Effector memory CD8-positive, alpha-beta T cell (primary cell): ENCODE measurements at places on chromosomes 3 and 15.

- DNase-seq, result no peak
- H3K27ac ChIP-seq, result peak overlapping the region; percentile 94
- H3K36me3 ChIP-seq, result peaks cover 39% of the 10 kb centered on the region
- peaks cover 32% of the 10 kb centered on the region for H3K4me1 ChIP-seq
- H3K27me3 ChIP-seq, result no peaks in the 10 kb centered on the region
Measured at GRCh38 chr3:150410311-150411105, 2.4 kb downstream of the TSC22D2 start.

- H3K36me3 ChIP-seq, result no peaks in the 10 kb centered on the region
- peaks cover 6% of the 10 kb centered on the region for H3K27me3 ChIP-seq
- H3K27ac ChIP-seq, result no peak overlapping the region
- H3K4me3 ChIP-seq, result no peak overlapping the region
- no peak for DNase-seq
Measured at GRCh38 chr15:35740761-35741160, 194.8 kb upstream of the DPH6 start.

GRCh38 chr3:197487911-197488391, 67.8 kb downstream of the BDH1 start:
- no peak overlapping the region for H3K27ac ChIP-seq
- H3K4me1 ChIP-seq, result no peaks in the 10 kb centered on the region
- H3K4me3 ChIP-seq, result no peak overlapping the region
- H3K27me3 ChIP-seq, result peaks cover 10% of the 10 kb centered on the region

GRCh38 chr15:64127521-64128270, 23.8 kb upstream of the SNX22 start:
- no peak overlapping the region for H3K4me3 ChIP-seq
- peaks cover 82% of the 10 kb centered on the region for H3K36me3 ChIP-seq
- no peaks in the 10 kb centered on the region for H3K4me1 ChIP-seq
- DNase-seq, result no peak

- no peak overlapping the region for H3K27ac ChIP-seq
- no peak overlapping the region for H3K4me3 ChIP-seq
- H3K27me3 ChIP-seq, result no peaks in the 10 kb centered on the region
- H3K36me3 ChIP-seq, result no peaks in the 10 kb centered on the region
- H3K4me1 ChIP-seq, result no peaks in the 10 kb centered on the region
- no peak for DNase-seq
Measured at GRCh38 chr3:36543276-36543997, 163.1 kb downstream of the STAC start.

DNA sequence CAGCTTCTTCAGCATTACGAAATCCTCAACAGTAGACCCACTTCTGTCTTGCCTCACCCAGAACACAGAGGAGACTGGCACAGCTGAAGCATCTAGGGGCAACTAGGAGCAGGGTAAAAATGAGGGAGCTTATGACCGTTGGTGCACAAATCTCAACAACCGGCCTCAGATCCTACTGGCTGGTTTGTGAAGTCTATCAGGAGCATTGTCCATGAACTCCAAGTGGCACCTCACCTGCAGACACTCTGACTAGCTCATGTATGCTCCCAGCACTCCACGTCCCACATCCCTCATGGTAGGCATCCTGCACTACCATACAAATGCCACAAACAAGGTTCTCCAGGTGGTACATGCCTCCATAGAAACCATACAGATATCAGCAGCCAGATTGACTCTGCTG, 163.1 kb downstream of the TLE3 start:
- no peak overlapping the region for H3K4me3 ChIP-seq
- H3K36me3 ChIP-seq, result peaks cover 3% of the 10 kb centered on the region
- DNase-seq, result no peak

GRCh38 chr15:68431037-68431791, 749 bp downstream of the ITGA11 start:
- H3K27me3 ChIP-seq, result peaks cover 37% of the 10 kb centered on the region
- peaks cover 3% of the 10 kb centered on the region for H3K4me1 ChIP-seq
- no peak overlapping the region for H3K27ac ChIP-seq
- H3K36me3 ChIP-seq, result no peaks in the 10 kb centered on the region

- peaks cover 24% of the 10 kb centered on the region for H3K27me3 ChIP-seq
- no peaks in the 10 kb centered on the region for H3K36me3 ChIP-seq
- no peak for DNase-seq
- H3K4me3 ChIP-seq, result no peak overlapping the region
- no peak overlapping the region for H3K27ac ChIP-seq
Measured at GRCh38 chr15:71195242-71195641, 80.0 kb downstream of the THSD4 start.

- H3K27ac ChIP-seq, result no peak overlapping the region
- no peaks in the 10 kb centered on the region for H3K4me1 ChIP-seq
- H3K4me3 ChIP-seq, result no peak overlapping the region
- H3K27me3 ChIP-seq, result peaks cover 8% of the 10 kb centered on the region
- no peak for DNase-seq
Measured at GRCh38 chr3:138136201-138136600, 4.0 kb upstream of the A4GNT start.

- H3K27ac ChIP-seq, result no peak overlapping the region
- H3K36me3 ChIP-seq, result peaks cover 17% of the 10 kb centered on the region
- H3K27me3 ChIP-seq, result no peaks in the 10 kb centered on the region
Measured at GRCh38 chr3:171187706-171188290, 161.3 kb upstream of the SLC2A2 start.

DNA sequence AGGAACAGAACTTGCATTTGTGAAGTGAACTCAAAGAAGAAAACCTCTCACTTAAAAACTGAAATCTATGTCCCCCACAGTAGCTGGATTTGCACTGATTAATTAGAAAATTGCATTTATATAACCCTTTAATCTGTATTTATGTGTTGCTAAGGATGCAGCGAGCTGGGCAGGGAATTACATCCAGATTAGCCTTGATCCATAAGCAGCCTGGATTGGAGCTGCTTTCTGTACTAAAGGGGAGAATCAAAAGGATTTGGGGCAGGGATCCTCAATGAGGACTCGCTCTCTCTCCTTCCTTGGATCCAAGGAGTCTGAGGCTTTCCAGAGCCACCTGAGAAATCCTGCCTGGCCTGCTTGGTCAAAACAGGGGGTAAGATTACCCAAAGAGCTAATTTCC, 125.9 kb downstream of the TLE3 start:
- H3K4me3 ChIP-seq, result no peak overlapping the region
- H3K27ac ChIP-seq, result no peak overlapping the region
- H3K4me1 ChIP-seq, result no peaks in the 10 kb centered on the region
- peaks cover 74% of the 10 kb centered on the region for H3K27me3 ChIP-seq
- no peaks in the 10 kb centered on the region for H3K36me3 ChIP-seq

DNA sequence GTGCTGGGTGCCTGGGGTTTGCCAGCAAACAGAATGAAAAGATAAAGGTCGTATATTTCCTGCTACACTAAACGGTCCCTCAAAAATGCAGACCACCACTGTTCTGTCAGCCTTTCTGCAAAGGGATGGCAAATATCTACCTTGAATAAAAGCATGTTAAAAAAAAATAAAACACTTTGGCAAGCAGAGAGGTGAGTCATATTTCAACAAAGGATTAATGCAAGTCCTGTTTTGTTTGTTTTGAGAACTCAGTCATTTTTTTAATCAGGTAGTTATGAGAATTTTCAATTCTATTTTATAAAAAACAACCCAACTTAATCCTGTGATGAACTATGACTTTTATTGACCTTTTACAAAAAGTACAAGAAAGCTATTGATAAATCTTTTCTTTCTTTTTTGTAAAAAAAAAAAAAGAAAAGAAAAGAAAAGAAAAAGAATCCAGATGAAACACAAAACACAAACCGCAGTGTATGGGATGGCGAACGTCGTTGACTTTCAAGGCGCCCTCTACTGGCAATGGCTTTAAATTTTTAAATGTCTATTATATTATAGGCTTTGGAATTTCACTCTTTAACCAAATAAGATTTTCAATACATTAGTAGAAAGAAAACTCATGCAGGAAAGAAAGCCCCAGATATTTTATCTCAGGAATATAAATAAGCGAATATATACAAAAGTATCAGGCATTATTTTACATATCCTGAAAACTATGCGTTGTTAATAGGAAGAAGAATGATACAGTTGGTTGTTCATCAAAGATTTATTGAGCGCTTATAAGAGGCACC, 87.8 kb downstream of the NCEH1 start:
- peaks cover 3% of the 10 kb centered on the region for H3K36me3 ChIP-seq
- peak; percentile 11 for DNase-seq
- no peaks in the 10 kb centered on the region for H3K4me1 ChIP-seq

DNA sequence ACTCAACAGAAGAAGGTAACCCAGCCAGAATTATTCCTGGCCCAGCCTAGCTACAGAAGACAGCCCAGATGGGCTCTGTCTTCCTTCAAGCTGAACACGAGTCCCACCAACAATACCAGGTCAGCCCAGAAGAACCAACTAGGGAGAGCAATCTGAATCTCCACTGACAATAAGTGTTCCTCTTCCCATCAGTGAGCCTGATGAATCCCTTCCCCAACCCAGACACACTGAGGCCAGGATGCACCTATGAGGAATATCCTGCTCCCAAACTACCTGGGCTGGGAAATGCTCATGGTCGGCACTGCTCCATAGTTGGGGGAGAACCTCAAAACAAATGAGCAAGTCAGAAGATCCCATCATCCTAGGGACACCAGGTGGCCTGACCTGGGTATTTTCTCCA, 351.1 kb downstream of the OCA2 start:
- DNase-seq, result no peak
- no peaks in the 10 kb centered on the region for H3K4me1 ChIP-seq
- H3K27me3 ChIP-seq, result no peaks in the 10 kb centered on the region

DNA sequence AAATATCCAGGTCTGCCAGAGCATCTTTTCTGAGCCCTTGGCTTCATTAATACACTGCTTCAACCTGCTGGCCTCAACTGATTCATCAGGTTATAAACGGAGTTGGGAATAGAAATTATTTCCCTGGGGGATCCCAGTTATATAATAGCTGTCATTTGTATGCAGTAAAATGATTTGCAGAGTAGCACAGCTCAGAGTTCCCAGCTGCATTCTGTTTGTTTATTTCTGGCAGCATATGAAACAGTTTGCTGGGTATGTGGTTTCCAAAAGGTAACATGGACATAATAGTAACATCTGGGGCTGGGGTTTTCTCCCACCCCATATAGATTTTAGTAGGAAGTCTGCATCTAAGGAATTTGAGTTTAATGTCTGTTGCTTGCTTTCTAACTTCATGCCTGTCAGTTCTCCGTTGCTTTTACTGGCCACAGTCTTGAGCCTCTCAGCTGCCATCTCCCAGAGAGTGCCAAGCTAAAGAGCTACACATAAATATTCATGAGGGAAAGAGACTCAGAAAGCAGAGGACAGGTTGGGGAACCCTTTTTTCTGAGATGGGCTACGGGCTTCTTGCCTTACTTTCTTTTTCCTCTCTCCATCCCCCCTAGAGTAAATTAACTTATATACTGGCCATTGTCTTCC, 124.6 kb downstream of the TMEM108 start:
- H3K4me1 ChIP-seq, result no peaks in the 10 kb centered on the region
- no peak for DNase-seq
- H3K27me3 ChIP-seq, result no peaks in the 10 kb centered on the region
- no peaks in the 10 kb centered on the region for H3K36me3 ChIP-seq
- H3K27ac ChIP-seq, result no peak overlapping the region

- DNase-seq, result no peak
- no peak overlapping the region for H3K4me3 ChIP-seq
- no peaks in the 10 kb centered on the region for H3K4me1 ChIP-seq
- no peak overlapping the region for H3K27ac ChIP-seq
- no peaks in the 10 kb centered on the region for H3K27me3 ChIP-seq
Measured at GRCh38 chr3:141994856-141995255, 118.4 kb downstream of the ATP1B3 start.

- no peaks in the 10 kb centered on the region for H3K4me1 ChIP-seq
- no peaks in the 10 kb centered on the region for H3K36me3 ChIP-seq
- H3K27ac ChIP-seq, result no peak overlapping the region
Measured at GRCh38 chr3:150359381-150359780, 48.7 kb upstream of the TSC22D2 start.

- H3K4me1 ChIP-seq, result no peaks in the 10 kb centered on the region
- no peak overlapping the region for H3K27ac ChIP-seq
- H3K36me3 ChIP-seq, result no peaks in the 10 kb centered on the region
- DNase-seq, result no peak
Measured at GRCh38 chr3:128973988-128974564, 19.8 kb downstream of the CFAP92 start.

DNA sequence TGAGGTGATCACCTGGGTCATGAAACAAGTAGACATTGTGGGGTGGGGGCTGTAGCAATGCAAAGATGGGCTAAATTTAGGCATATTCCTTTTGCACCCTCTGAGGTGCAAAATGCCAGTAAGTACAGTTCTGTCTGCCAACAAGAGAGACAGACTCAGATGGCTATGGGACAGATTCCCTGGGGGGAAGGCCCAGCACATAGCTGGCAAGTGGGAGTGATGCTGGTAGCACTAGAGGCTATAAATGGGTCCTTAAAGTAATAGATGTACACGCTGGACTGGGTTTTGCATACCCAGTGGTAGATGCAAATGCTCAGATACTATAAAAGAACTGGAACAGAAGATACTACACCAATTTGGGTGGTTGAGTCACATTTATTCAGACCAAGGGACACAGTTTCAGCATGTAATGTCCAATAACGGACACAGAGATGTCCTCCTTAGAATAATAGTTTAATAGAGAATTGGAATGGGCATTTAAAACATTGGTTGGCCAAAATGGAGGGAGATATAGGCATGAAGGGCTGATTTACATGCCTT, 67.4 kb upstream of the RNU6-1 start:
- no peaks in the 10 kb centered on the region for H3K4me1 ChIP-seq
- H3K27me3 ChIP-seq, result peaks cover 32% of the 10 kb centered on the region
- no peaks in the 10 kb centered on the region for H3K36me3 ChIP-seq
- no peak overlapping the region for H3K27ac ChIP-seq

- peaks cover 3% of the 10 kb centered on the region for H3K36me3 ChIP-seq
- no peak for DNase-seq
- no peaks in the 10 kb centered on the region for H3K4me1 ChIP-seq
- H3K27me3 ChIP-seq, result no peaks in the 10 kb centered on the region
Measured at GRCh38 chr3:140224307-140224706, 289.3 kb downstream of the CLSTN2 start.

- no peak overlapping the region for H3K27ac ChIP-seq
- peaks cover 3% of the 10 kb centered on the region for H3K36me3 ChIP-seq
- no peak overlapping the region for H3K4me3 ChIP-seq
- no peaks in the 10 kb centered on the region for H3K4me1 ChIP-seq
Measured at GRCh38 chr3:1908651-1909445, 189.8 kb upstream of the CNTN4 start.

DNA sequence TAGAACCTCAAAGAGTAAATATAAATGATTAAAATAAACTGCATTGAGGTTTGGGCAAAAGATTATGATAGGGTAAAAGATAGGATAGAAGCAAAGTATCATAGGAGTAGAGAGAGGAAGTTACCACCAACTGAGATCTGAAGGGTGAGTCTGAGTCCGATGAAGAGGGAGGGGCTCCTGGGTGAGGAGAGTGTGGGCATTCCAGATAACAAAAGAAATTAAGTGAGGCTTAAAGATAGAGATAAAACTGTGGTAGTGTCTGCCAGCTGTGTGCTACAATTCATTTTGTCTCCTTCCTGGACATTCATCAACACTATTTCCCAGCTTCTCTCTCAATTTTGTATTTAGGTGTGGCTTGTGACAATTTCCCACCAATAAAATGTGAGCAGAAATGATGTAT, 343.0 kb upstream of the PLSCR5 start:
- no peaks in the 10 kb centered on the region for H3K4me1 ChIP-seq
- H3K27ac ChIP-seq, result no peak overlapping the region
- H3K27me3 ChIP-seq, result no peaks in the 10 kb centered on the region
- H3K4me3 ChIP-seq, result no peak overlapping the region
- H3K36me3 ChIP-seq, result no peaks in the 10 kb centered on the region
- no peak for DNase-seq
